Heart right ventricle (tissue), 16 donors: ENCODE measurements at places on chromosomes 11 and 22. TPM values are rescaled to one million over a fixed set of nuclear protein-coding genes. Genes with fewer than 3 reads are reported as not detected.

The CCDC81 gene
- total RNA-seq = 0.14 TPM

The OR8A1 gene
- not detected for total RNA-seq

The DGCR2 gene
- total RNA-seq = 41.0 TPM

GRCh38 chr11:61023086-61023965 lies 51.8 kb downstream of the CD6 start:
- DNase-seq = no peak

- no peak for DNase-seq
Measured at GRCh38 chr22:36182857-36183256, 18.8 kb downstream of the APOL4 start.

- DNase-seq = no peak
Measured at GRCh38 chr11:128607819-128608218, 20.5 kb upstream of the ETS1 start.

DNA sequence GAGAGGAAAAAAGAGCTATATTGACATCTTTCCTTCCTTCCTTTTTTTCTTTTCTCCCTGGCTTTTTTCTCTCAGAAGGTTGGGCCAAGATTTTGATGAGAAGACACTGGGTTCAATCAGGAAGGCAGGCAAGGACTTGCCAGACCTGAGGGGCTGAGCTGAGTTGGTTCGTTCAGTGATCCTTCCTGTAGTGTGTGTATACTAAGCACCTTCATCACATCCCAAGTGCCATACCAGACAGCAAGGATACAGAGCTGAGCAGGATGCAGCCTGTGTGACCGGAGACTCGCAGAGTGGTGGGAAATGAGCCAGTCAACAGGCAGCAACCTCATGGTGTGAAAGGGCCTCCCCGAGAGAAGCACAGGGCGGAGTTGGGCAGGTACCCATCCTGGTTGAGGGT lies 95.5 kb downstream of the SPON1 start:
- DNase-seq = no peak

- no peak for DNase-seq
Measured at GRCh38 chr11:36352922-36353321, 56.8 kb downstream of the PRR5L start.

DNA sequence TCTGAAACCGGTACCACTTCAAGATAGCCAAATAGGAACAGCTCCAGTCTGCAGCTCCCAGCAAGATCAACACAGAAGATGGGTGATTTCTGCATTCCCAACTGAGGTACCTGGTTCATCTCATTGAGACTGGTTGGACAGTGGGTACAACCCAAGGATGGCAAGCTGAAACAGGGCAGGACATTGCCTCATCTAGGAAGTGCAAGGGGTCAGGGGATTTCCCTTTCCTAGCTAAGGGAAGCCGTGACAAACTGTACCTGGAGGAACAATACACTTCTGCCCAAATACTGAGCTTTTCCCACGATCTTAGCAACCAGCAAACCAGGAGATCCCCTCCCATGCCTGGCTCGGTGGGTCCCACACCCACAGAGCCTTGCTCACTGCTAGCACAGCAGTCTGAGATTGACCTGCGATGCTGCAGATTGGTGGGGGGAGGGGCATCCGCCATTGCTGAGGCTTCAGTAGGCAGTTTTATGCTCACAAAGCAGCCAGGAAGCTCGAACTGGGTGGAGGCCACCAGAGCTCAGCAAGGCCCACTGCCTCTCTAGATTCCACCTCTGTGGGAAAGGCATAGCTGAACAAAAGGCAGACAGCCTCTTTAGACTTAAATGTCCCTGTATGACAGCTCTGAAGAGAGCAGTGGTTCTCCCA lies 59.9 kb upstream of the C11orf58 start:
- DNase-seq = no peak

DNA sequence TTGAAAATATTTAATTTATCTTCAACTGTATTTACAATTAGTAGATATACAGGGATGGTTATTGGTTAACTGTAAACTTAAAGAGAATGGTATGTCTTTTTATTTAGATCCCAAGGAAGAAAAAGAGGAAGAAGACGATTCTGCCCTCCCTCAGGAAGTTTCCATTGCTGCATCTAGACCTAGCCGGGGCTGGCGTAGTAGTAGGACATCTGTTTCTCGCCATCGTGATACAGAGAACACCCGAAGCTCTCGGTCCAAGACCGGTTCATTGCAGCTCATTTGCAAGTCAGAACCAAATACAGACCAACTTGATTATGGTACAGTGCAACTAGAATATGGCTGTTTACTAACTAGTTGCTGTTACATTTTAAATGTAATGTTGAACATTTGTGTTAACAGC lies 12.7 kb upstream of the CNTF start:
- no peak for DNase-seq

DNA sequence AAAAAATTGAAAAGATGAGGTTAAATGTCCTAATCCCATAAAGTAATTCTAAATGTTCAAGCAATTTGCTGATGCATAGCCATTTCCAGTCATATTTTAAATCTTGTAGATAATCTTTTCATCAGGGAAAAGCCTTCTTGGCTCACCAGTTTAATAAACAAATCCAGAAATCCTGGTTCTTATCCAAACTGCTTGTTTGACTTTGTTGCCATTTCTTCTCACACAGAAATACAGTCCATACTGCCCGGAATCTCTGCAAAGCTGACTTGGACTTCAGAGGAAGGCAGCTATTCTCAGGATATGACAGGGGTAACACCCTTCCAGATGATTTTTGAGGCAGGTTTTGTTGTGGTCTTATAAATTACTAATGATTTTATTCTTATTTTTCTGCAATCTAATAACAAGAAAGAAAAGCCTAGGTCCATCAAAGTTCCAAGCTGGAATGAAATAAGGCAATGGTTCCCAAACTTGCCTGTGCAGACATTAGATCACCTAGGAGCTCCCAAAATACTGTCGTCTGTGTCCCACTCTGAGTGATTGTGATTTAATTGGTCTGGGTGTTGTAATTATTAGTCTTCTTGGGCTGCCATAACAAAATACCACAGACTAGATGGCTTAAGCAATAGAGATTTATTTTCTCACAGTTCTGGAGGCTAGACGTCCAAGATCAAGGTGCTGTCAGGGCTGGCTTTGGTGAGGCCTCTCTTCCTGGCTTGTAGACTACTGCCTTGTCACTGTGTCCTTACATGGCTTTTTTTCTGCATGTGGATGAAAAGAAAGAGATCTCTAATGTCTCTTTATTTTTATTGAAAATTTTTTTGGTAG lies 55.1 kb upstream of the RCE1 start:
- no peak for DNase-seq

DNA sequence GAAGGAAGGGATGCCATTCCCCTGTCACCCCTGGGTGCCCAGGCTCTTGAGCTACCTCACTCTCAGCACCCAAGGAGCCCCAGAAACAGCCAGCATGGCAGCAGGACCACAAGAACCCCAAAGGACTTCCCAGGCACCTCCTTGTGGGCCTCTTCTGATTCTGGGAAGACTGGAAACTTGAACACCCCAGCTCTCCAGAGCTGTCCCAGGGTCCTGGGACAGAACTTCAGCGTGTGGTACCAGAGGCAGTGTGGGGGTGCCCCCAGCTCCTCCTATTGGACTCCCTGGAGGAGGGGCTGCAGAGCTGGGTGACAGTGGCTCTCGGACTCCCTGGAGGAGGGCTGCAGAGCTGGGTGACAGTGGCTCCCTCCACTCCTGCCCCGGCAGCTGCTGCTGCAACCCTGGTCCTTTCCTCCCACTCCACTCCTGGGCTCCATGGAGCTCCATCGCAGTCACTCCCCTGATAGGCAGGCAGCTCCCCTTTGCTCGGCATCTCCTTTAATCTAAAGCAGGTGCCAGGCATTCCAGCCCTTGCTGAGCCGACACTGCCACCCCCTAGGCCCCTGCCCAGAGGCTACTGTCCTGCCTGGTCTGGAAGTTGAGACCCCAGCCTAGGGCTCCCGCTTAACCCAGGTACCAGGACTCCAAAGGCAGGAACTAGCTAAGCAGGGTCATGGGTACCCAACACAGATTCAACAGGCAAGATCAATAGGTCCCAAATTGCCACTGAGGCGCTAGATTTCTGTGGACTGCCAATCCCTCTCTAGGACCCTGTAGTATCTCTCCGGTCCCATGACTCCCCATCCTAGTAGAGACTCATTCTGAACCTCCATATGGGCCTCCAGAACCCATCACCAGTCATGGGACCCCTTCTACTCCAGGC lies 2.7 kb downstream of the BCL9L start:
- DNase-seq = no peak

DNA sequence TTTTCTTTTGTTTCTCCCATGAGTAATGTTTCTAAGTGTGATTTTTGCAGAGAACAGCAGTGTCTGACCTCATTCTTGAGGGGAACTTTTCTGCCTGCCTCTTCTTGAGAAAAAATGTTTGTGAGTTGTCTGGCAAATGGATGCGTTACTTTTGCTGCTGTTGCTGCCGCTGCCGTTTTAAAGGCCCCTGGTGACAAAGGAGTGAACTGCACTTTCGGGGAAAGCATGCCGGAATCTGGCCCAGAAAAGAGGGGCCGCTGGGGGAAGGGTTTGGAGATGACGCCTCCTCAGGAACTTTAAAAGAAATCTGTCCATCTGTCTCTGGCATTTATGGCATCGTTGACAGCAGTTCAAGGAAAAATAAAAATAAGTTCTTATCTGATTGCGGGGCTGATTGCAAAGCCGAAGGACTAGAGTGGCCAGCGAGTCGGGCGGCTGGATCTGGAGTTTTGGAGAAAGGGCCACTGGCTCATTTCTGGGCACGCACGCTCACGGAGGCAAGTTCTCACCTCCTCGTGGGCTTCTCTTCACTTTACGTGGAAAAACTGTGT lies 16.5 kb downstream of the ZBTB16 start:
- no peak for DNase-seq

GRCh38 chr11:66624450-66624849 lies 8.0 kb downstream of the RBM14 start:
- no peak for DNase-seq

DNA sequence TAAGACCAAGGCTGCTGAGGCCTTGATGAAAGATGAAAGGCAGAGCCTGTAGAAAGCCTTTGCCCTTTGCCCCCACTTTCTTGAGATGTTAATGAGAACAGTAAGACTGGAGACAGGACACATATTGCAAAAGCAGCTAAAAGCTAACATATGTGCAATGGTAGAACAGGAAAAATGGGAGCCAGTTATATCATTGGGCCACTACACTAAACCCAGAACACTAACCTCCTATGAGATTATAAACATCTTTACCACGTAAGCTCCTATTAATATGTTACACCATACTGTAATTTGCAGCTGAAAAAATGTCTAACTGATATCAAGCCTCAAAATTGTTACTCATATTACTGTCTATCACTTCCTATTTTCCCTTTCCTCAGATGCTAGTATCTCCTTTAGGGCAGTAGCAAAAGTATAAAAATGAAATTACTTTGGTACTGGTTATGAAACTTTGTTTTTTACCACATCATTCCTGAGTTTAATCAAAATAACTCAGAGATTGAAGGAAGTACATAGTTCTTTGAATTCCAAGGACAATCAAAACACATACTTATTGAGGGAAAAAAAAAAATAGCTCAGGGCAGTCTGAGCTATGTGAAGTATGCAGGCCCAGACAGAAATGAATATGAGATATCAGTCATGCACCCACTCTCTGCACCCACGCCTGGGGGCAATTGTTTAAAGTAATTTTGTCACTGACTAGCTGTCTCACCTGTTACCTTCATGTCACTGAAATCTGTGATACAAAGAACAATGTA lies 9.1 kb downstream of the HPS5 start:
- no peak for DNase-seq

DNA sequence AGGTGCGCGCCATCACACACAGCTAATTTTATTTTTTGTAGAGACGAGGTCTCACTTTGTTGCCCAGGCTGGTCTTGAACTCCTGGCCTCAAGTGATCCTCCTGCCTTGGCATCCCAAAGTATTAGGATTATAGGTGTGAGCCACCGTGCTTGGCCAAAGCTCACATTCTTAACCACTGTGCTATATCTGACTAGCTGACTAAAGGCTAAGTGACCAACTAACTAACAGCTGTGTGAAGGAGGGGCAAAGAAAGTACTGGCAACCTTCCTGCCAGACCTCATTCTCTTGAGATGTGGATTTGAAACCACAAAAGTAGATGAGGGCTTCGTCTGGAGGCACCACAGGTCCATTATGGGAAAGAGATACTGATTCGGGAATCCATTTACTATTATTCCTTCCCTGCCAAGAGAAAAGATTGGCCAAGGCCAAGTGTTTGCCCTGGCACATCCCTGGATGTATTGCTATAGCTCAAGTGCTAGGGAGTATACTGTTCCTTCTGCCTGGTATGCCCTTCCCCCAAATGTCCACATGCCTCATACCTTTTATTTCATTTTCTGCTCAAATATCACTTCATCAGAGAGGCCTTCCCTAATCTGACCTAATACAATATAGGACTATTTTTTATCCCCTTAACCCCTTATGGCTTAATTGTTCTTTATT lies 52.7 kb upstream of the RRM1 start:
- no peak for DNase-seq

- DNase-seq = no peak
Measured at GRCh38 chr11:8631395-8632118, 37.5 kb upstream of the STK33 start.

- DNase-seq = no peak
Measured at GRCh38 chr11:132862933-132863332, 669.4 kb downstream of the OPCML start.

DNA sequence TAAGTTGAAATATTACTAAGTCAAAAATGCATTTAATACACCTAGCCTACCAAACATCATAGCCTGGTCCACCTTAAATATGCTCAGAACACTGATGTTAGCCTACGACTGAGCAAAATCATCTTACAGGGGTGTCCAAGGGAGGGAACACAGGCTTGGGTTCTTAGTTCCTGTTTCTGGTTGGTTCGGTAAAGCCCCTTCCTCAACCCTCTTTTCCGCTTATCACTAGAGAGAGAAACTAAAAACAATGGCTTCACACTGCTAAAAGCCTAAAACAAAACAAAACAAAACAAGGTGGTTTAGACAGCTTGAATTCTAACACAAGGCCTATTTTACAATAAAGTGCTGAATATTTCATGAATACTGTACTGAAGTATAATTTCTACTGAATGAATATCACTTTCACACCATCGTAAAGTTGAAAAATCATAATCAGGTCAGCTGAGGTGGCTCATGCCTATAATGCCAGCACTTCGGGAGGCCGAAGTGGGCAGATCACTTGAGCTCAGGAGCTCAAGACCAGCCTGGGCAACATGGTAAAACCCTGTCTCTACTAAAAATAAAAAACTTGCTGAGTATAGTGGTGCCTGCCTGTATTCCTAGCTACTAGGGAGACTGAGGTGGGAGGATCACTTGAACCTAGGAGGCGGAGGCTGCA lies 118.0 kb downstream of the SIK3 start:
- DNase-seq = no peak

DNA sequence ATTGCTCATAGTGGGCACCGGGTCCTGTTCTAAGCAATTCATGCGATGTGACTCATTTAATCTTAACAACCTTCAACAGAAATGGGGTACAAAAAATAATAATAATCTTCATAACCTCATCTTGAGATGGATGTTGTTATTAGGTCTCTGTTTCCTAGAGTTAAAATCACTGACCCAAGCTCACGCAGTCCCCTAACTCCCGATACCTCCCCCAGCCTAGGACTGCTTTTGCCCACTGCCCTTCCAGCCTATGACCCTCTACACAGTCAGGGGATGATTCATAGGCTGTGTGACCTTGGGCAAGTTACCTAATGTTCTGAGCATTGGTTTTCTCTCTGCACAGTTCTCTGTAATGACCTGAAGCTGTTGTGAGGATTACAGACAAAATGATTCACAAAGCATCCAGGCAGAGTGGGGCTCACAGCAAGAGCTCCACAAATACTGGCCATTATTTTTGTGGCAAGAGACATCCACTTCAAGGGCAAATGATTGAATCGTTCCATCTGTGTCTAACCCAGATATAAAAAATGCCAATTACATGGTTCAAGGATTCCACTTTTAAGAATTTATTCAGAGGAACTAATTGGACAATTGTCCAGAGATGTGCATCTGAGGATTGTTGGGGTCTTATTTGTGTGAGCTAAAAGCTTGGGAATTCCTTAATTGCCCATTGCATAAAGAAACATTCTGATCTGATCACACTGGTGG lies 20.0 kb downstream of the MTFP1 start:
- DNase-seq = no peak
